ENCODE measurements at places on chromosomes 12 and 14. TPM values are rescaled to one million over a fixed set of nuclear protein-coding genes. Genes with fewer than 3 reads are reported as not detected.
A peak's percentile ranks its signal among the peaks of the same experiment; 100 is the strongest.

DNA sequence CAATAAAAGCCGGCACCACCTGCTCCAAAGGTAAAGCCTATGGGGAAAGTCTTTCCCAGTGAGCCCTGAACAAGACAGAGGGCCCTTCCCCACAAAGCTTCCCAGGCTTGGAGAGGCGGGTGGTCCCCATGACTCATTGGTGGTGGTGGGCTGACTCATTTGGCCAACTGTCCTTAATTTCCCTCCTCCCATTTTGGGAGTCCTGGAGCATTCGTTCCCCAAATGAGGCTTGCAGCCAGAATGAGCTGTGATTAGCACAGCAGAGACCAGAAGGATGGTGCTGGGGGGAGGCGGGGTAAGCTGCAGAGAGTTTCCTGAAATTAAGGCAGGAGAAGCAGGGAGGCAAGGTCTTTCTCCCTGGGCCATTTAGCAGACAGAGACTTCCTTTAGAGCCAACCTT is 241.7 kb downstream of the DPF3 start:
- H3K4me3 ChIP-seq, result no peak overlapping the region
- no peak overlapping the region for H3K27ac ChIP-seq
- H3K4me1 ChIP-seq, result peaks cover 11% of the 10 kb centered on the region
- DNase-seq, result no peak

Gene OTUB2
- 1.6 TPM for total RNA-seq

Gene IPO8
- total RNA-seq, result 28.6 TPM

GRCh38 chr12:85393606-85394005 is 113.6 kb downstream of the ALX1 start:
- H3K27me3 ChIP-seq, result no peaks in the 10 kb centered on the region
- no peaks in the 10 kb centered on the region for H3K36me3 ChIP-seq

GRCh38 chr12:42756841-42757623 is 167.5 kb upstream of the PRICKLE1 start:
- H3K36me3 ChIP-seq, result no peaks in the 10 kb centered on the region
- DNase-seq, result no peak
- H3K27ac ChIP-seq, result no peak overlapping the region

GRCh38 chr12:12529783-12530421 is 32.8 kb downstream of the DUSP16 start:
- H3K36me3 ChIP-seq, result no peaks in the 10 kb centered on the region
- no peak overlapping the region for H3K27ac ChIP-seq
- DNase-seq, result no peak
- peaks cover 11% of the 10 kb centered on the region for H3K4me1 ChIP-seq

DNA sequence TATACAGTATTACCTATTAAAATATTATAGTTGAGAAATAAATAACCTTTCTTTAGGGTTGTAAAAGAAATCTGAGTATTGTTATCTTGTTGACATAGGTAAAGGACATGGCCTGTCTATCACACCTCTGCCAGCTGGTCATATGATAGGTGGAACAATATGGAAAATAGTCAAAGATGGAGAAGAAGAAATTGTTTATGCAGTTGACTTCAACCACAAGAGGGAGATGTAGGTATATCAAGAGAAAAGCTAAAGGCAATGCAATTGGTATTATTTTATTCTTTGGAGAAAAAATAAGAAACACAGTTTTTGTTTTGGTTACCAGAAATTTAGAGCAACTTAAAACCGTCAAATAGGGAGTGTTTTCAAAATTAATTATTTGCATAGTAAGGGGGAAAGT is 13.5 kb downstream of the CPSF2 start:
- H3K4me1 ChIP-seq, result no peaks in the 10 kb centered on the region
- H3K36me3 ChIP-seq, result no peaks in the 10 kb centered on the region
- no peaks in the 10 kb centered on the region for H3K27me3 ChIP-seq

GRCh38 chr12:114163771-114164170 is 197.6 kb upstream of the RBM19 start:
- H3K27ac ChIP-seq, result no peak overlapping the region
- H3K4me1 ChIP-seq, result no peaks in the 10 kb centered on the region

DNA sequence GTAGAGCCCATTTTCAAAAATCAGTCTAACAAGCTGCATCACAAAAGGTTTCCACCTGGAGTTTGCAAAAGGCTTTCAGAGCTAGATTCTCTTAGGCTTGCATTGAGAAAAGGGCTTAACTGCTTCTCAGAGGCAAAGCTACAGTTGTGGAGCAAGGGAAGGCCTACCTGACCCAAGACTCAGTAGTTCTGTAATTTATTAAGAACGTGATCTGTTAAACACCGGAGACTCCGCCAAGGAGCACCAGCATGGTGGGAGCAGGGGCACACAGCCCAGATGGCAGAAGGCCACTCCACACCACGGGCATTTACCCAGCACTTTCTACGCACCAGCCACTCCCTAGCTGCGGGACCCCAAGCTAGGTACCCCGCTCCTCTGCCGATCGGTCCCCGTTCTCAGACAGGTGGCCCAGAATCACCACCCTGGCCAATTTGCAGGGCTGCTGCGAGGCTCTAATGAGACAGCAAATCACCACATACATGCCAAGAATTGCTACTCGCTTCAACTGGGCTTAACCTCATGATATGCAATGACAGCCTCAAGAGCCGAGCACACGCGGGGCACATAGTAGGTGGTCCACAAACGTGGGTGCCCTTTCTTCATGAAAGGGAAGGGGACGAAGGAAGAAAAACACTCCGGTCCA is 1.5 kb downstream of the ITPK1 start:
- H3K36me3 ChIP-seq, result no peaks in the 10 kb centered on the region
- H3K27ac ChIP-seq, result peak overlapping the region; percentile 99
- no peak for DNase-seq
- peak overlapping the region; percentile 68 for H3K4me3 ChIP-seq
- H3K4me1 ChIP-seq, result peaks cover 12% of the 10 kb centered on the region
- no peaks in the 10 kb centered on the region for H3K27me3 ChIP-seq

Gene SPX
- not detected for total RNA-seq

- DNase-seq, result no peak
- H3K4me3 ChIP-seq, result no peak overlapping the region
- H3K4me1 ChIP-seq, result peaks cover 2% of the 10 kb centered on the region
- H3K36me3 ChIP-seq, result no peaks in the 10 kb centered on the region
- H3K27me3 ChIP-seq, result no peaks in the 10 kb centered on the region
- H3K27ac ChIP-seq, result no peak overlapping the region
Observed at GRCh38 chr12:92065018-92065499, 80.6 kb downstream of the BTG1 start.

GRCh38 chr14:86027144-86027543 is 497.2 kb downstream of the FLRT2 start:
- no peak overlapping the region for H3K4me3 ChIP-seq
- H3K4me1 ChIP-seq, result no peaks in the 10 kb centered on the region
- H3K36me3 ChIP-seq, result no peaks in the 10 kb centered on the region
- DNase-seq, result no peak
- H3K27me3 ChIP-seq, result no peaks in the 10 kb centered on the region

GRCh38 chr12:108442910-108443309 is 72.2 kb upstream of the FICD start:
- H3K27me3 ChIP-seq, result no peaks in the 10 kb centered on the region
- H3K4me1 ChIP-seq, result no peaks in the 10 kb centered on the region
- no peak overlapping the region for H3K4me3 ChIP-seq
- no peak for DNase-seq

Gene KERA
- total RNA-seq, result 0.10 TPM

Gene SP1
- 85.9 TPM for total RNA-seq

GRCh38 chr12:25592725-25593495 is 39.8 kb upstream of the LMNTD1 start:
- H3K4me1 ChIP-seq, result no peaks in the 10 kb centered on the region
- no peaks in the 10 kb centered on the region for H3K27me3 ChIP-seq
- no peak for DNase-seq
- H3K27ac ChIP-seq, result no peak overlapping the region
- H3K36me3 ChIP-seq, result no peaks in the 10 kb centered on the region
- H3K4me3 ChIP-seq, result no peak overlapping the region

DNA sequence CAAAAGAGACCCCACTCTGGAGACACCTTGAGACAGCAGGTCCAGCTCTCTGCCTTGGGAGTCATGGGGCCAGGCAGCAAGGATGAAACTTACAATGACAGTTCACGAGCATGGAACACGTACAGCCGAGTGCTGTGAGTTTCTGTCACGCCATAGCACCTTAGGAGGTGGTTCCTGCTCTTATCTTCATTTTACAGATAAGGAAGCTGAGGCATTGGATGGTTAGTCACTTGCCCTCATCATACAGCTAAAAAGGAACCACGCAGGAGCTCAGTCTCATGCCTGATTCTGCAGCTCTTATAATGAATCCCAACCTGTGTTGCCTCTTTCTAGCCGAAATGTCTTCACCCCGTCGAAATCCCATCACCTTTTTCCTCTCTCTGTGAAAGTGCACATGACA is 39.9 kb downstream of the C14orf132 start:
- H3K4me1 ChIP-seq, result no peaks in the 10 kb centered on the region
- H3K4me3 ChIP-seq, result no peak overlapping the region
- DNase-seq, result no peak
- no peaks in the 10 kb centered on the region for H3K36me3 ChIP-seq
- no peaks in the 10 kb centered on the region for H3K27me3 ChIP-seq

Gene WNT5B
- 13.6 TPM for total RNA-seq

DNA sequence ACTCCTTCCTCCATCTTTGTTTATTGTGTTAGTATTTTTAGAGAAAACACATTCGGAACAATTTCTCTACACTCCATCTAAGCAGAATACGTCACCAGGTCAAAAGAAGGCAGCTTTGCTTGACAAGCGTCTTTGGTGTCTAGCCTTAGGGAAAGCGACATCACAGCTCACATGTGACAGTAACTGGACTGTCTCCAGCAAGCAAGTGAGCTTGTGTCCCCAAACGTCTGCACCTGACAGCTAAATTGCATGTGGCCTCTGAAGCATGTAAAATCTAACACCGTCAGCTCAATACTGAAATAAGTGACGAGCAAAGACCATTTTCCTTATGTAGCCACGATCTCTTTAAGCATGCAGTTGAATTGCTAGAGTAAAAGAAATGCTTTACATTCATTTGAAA is 509.8 kb downstream of the GLT1D1 start:
- no peak for DNase-seq
- no peaks in the 10 kb centered on the region for H3K36me3 ChIP-seq

GRCh38 chr12:51788876-51789275 is 59.6 kb downstream of the FIGNL2 start:
- H3K4me3 ChIP-seq, result no peak overlapping the region
- H3K27ac ChIP-seq, result no peak overlapping the region
- no peak for DNase-seq
- no peaks in the 10 kb centered on the region for H3K4me1 ChIP-seq
- no peaks in the 10 kb centered on the region for H3K36me3 ChIP-seq

GRCh38 chr12:26056335-26056734 is 68.5 kb downstream of the BHLHE41 start:
- H3K4me1 ChIP-seq, result no peaks in the 10 kb centered on the region
- no peak overlapping the region for H3K27ac ChIP-seq
- DNase-seq, result no peak
- H3K36me3 ChIP-seq, result no peaks in the 10 kb centered on the region
- no peaks in the 10 kb centered on the region for H3K27me3 ChIP-seq

DNA sequence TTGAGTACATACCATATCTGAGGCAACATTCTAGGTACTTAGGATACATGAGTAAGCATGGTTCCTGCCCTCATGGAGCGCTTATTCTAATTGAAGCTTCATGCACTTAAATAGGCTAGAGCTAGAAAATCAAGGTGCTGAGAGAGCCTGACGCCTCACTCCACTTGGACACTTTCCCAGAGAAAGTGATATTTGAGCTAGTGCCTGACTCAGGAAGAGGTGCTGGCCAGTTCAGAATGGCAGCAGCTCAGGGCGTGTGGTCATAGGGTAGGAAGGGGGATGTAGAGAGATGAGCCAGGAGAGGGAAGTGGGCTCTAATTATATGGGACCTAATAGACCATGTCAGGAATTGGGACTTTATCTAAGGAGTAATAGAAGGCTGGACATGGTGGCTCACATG is 33.3 kb downstream of the TULP3 start:
- no peaks in the 10 kb centered on the region for H3K27me3 ChIP-seq
- H3K4me1 ChIP-seq, result no peaks in the 10 kb centered on the region
- H3K27ac ChIP-seq, result no peak overlapping the region
- H3K4me3 ChIP-seq, result no peak overlapping the region
- no peak for DNase-seq

Gene PLEK2
- 0.52 TPM for total RNA-seq

Gene KRT73
- not detected for total RNA-seq

Gene ADAMTS20
- 0.23 TPM for total RNA-seq

- H3K27me3 ChIP-seq, result no peaks in the 10 kb centered on the region
- no peak overlapping the region for H3K27ac ChIP-seq
- no peak overlapping the region for H3K4me3 ChIP-seq
Observed at GRCh38 chr12:117835156-117835555, 133.6 kb downstream of the KSR2 start.

GRCh38 chr14:39474416-39474911 is 42.2 kb upstream of the FBXO33 start:
- DNase-seq, result no peak
- H3K4me1 ChIP-seq, result no peaks in the 10 kb centered on the region
- H3K27me3 ChIP-seq, result no peaks in the 10 kb centered on the region
- no peak overlapping the region for H3K27ac ChIP-seq
- no peaks in the 10 kb centered on the region for H3K36me3 ChIP-seq

Gene DHRS4
- 17.5 TPM for total RNA-seq

Gene SNX6
- 51.8 TPM for total RNA-seq

DNA sequence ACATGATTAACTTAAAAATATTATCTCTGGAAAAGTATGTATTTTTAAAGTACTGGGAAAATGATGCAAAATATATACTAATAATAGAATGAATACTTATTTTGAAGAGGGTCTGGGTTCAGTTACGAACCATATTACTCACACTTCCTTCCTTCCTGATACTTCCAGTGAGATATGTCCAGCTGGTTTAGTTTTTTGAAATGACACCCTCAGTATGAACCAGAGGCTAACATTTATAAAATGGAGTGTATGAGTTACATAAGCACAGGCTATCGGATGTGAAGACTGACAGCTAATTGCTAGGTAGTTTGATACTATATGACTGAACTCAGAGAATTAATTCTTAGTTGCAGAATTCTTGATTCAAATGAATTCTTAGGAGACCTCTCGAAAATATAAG is 122.9 kb downstream of the OTOGL start:
- no peaks in the 10 kb centered on the region for H3K27me3 ChIP-seq
- no peaks in the 10 kb centered on the region for H3K4me1 ChIP-seq
- H3K4me3 ChIP-seq, result no peak overlapping the region
- H3K36me3 ChIP-seq, result no peaks in the 10 kb centered on the region
- no peak for DNase-seq
